ENCODE measurements at places on chromosomes 2 and 18. TPM values are rescaled to one million over a fixed set of nuclear protein-coding genes. Genes with fewer than 3 reads are reported as not detected.

The KIF1A gene
- not detected for total RNA-seq

The ALPI gene
- total RNA-seq: not detected

DNA sequence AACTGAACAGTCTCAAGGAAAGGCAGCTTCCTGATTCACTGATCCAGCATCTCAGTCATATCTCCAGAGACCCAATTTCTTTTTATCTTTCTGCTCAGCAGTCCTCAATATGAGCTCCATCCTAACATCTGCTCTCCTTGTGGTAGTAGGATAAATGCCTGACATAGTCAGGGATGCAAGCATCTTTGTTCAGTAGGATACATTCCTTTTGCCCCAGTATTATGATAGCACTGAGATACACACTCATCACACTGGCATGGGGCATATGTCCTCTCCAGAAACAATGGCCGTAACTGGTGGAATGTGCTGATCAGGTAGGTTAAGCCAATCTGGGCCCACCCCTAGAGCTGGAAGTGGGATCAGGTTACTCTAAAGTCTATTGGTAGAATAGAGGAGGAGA, 207.2 kb downstream of the ETAA1 start:
- no peak for DNase-seq

DNA sequence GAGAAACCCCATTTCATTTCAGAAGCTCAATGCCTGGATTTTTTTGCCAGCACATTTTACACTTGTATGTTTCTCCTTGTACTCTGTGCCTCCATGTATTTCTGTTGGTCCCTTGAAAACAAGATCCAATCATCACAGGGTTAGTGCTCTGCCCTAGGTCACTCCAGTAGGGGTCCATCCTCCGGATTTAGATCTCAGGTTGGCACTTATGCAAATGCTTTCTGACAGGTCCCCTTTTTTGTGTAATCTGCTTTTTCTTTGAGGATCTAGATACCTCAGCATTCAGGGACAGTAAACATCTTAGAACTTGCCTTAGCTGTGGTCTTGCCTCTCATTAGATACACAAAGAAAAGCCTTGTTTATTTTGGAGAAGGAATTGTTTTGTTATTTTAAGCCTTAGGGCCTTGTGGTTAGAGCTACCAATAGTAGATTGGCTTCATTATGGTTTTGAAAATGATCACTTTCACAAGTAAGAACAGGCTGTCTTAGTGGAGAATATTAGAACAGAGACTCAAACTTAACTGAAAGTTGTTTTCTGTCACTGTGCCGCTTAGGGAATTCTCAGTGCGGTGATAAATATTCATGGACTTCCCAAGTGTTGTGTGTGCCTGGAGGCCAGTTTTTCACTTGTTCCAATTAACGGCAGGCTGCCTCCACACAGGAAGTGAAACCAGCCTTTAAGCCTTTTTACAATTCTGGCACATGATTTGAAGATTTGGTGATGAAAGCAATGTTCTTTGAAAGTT, 7.8 kb downstream of the MERTK start:
- DNase-seq: no peak

DNA sequence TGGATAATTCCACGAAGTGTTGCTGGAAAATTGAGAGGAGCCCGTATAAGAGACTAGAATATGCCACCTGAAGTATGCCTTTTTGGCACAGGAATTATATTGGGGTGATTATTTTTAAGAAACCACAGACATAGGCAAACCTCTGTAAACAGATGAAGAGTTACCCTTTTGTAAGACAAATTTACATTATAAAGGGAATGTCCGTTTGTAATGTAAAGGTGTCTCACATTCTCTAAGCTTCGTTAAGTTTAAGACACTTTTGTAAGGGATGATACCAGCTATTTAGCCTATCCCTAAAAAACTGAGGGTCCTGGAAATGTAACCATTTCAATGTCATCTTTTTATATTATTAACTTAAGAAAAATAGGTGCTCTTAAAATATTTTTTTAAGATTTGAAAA, 432.8 kb upstream of the SYT4 start:
- DNase-seq: no peak
